ENCODE measurements at places on chromosomes 3 and 15.

DNA sequence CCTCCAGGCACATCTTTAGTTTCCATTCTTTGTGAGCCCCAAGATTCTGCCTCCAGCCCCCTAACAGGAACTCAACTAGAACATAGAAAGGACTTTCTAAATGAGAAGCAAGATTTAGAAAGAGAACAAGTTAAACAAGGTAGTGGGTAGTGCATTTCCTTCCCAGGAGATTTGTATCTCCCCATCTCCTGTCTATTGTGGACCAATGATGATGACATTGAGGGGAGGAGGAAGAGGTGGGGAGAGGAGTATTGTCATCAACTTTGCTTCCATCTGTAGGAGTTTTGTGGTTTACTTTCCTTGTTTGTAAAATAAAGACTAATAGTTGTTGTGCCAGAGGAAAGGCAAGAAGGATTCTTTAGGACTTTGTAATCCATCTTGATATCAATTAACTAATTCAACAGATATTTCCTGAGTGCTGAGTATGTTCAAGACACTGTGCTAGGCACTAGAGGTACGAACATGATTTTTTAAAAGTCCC is 235.3 kb upstream of the ROPN1 start:
- no peak for DNase-seq

GRCh38 chr15:76274821-76275220 is 36.4 kb downstream of the ETFA start:
- DNase-seq, result no peak

DNA sequence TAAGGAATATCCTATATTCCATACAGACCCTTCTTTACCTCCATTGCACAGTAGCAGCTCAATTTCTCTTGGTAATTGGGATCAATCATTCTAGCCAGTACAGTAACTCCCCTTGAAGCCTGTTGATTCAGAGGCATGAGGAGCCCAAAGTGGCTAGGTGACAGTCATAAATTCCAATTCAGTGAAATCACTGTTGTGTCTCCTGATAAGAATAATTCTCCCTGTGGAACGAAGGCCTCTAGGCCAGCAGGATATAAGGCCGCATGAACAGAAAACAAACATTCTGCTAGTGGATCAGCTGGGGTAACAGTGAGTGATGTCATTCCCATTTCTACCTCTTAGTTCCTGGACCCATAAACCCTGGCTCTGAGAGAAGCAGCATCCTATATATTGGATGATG is 696.3 kb downstream of the NR2F2 start:
- no peak for DNase-seq

GRCh38 chr3:159258934-159259333 is 457.1 kb downstream of the MFSD1 start:
- no peak for DNase-seq

DNA sequence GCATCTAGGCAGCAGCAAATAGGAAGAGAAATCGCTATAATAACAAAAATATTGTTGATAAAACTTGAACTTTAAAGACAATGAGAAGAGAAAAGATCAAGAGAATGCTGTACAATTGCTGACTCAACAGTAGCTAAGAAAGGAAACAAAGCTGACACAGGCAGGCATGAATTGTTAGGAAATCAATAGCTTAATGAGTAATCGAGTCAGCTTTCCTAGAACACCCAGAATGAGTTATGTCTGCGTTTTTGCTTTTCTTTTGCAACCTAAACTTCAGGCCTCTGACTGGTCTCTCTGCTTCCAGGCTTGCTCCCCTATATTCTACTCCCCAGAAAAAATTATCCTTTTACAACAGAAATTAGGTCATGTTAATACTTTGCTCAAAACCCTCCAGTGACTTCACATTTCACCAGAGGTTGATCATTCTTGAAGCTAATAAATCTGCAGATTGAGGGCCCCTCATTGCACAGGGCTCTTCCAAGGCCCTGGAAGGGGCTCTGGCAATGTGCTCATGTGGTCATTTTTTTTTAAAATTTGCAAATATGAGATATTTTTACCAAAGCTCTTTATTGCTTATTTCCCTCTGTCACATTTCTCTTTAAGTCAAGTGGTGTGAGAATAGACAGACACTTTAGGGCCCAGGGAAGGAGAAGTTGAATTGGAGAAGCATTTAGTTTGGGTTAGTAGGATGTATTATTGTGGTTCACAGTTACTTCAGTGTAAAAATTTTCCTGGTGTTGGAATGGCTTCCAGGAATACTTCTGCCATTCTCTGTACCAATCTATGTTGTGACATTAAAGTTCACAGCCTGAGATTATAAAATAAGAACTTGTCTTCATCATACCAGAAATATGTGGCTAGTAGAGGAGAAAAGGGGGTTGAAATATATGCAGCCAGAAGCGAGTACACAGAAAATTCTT is 116.3 kb downstream of the TMCO5A start:
- DNase-seq, result no peak

DNA sequence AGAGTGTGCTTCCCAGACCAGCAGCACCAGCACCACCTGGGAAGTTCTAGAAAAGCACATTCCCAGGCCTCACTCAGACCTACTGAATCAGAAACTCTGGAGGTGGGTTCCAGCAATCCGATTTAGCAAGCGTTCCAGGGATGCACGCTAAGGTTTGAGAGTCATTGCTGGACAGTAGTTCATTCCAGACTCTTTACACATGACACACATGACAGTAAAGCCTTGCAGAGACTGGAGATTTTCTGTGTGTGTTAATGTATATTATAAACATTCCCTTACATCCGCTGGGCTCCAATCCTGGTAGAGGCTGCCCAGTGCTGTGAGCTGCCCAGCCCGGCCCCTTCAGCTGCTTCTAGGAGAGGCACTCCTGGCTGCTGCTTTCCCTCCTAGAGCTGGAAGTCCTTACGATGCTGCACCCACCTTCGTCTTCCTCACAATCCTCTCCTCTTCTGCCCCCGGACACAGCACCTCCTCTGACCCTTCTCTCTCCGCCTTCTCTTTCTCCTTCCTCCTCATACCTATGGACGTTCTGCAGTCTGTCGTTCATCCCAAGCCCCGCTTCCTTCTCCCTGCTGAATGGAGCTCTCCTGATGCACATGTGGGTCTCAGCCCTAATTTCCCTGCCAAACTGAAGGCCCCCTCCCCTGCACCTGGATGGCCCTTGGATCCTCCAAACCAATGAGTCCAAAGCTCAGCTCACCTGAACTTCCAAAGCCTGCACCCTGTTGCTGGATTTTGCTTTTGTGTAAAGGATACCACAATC is 44.4 kb downstream of the ITGA11 start:
- DNase-seq, result no peak

DNA sequence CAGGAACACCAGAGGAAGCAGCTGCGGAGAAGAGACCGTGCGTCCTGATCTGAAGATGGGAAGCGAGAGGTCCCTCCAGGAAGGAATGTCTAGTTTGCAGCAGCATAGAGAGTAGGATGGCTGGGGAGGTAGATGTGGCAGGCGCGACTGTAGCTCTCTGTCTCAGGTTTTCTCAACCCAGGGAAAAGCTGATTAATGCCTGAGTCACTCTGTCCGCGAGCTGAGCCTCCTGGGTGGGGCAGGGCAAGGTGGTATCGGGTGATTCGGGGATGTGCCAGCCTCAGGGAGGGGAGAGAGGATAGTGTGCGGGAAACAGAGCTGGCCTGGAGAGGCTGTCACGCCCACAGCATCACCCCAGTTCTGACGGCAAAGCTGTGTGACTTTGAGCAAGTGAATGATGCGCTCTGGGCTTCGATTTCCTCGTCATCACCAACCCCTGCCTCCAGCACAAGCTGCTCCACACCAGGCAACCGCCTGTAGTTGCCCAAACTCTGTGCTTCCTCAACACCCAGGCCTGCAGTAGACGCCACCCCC is 28.4 kb downstream of the CPN2 start:
- no peak for DNase-seq

DNA sequence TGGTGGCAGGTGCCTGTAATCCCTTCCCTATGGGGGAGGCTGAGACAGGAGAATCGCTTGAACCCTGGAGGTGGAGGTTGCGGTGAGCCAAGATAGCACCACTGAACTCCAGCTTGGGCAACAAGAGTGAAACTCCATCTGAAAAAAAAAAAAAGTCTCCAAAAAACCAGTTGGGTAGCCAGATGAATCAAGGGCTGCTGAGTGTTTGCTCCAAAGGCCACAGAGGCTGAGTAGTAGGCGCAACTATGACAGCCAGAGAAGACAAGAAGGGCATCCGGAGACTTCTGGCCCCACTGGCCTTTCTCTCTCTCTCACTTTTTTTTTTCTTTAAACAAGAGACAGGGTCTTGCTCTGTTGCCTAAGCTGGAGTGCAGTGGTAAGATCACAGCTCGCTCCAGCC is 131.8 kb downstream of the SMAD6 start:
- no peak for DNase-seq

GRCh38 chr3:67897351-67898336 is 243.2 kb upstream of the SUCLG2 start:
- no peak for DNase-seq

- DNase-seq, result no peak
Observed at GRCh38 chr3:24042174-24043059, 97.3 kb downstream of the NR1D2 start.

GRCh38 chr3:75982151-75982550 is 196.8 kb upstream of the ZNF717 start:
- no peak for DNase-seq

- no peak for DNase-seq
Observed at GRCh38 chr15:35624881-35625280, 78.9 kb upstream of the DPH6 start.

DNA sequence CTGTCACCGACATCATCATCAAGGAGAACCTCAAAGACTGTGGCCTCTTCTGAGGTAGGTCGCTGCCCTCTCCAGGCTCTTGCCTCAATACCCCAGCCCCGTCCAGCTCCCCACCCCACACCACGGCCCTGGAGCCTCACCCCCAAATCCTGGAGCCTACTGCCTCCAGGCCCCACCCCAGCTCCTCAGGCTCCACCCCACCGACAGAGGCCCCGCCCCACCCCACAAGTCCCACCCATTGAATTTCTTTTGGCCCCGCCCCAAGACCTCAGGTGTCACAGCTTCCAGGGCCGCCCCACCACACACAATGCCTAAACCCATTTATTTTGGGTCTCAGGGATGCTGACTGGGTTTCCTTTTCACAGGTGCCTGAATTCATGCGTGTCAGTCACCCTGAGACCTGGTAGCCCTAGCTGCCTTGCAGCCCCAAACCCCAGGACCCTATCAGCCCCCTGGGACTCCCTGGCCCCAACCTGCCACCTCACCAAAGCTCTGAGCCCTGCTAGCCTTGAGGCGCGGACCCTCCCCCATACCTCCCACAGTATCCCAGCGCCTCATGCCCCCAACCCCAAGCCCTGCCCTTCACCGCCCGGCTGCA is 3.6 kb downstream of the GNAT1 start:
- DNase-seq, result no peak

DNA sequence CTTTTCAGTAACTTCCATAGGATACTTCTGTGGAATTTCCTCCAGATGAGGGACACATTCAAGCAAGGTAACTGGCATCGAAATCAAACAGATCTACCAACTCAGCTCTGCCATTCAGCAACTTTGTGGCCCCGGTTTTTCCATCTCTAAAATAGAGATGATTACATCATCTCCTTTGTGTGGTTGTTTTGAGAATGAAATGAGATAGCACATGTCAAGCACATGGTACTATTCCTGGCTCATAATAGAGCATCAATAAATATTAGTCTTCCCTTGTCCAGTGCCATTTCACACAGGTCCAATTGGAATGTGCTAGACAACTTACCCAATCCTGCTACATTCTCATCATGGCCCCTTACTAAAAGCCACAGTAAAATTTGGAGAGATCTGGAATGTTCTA is 24.2 kb upstream of the TM4SF4 start:
- DNase-seq, result no peak

DNA sequence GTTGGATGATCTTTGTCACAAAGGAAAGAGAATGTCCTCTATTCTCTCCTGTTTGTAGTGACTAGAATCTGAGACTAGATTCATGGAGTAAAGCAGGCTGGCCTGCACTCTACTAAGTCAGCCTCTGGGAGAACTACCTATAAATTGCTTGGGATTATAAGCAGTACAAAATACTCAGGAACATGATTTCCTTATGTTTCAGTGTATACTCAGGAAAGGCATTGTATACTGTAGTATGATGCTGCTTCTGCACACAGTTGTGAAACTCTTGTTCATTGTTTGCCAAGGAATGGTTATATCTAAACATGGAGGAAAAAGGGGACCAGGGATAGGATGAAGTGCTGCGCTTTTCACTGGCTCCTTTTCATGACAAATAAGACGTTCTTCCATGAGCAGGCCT is 49.2 kb downstream of the OXSR1 start:
- DNase-seq, result no peak

- no peak for DNase-seq
Observed at GRCh38 chr3:57031631-57032541, 28.6 kb upstream of the SPATA12 start.

- no peak for DNase-seq
Observed at GRCh38 chr3:54856271-54856670, 71.6 kb downstream of the LRTM1 start.

DNA sequence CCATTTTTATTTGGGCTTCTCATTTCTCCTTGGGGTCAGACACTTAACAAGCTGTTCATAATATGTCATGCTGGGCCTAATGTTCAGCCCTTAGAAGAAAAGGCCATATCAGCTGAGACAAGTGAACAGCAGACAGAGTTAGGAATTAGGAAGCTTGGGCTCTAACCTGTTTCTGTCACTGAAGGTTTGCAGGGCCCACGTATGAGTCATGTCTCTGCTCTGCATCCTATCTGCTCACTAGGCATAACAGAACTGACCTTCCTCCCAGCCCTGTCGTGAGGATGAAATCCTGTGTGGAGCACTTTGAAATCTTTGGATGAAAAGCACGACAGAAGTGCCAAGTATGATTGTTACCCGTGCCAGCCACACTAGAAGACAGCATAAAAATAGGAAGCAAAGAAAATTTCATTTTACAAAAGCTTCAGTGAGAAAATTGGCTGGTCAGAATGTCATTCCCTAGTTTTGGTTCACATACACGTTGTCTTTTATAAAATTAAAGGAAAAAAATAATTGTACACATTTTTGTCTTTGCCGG is 26.5 kb upstream of the CD47 start:
- no peak for DNase-seq

- no peak for DNase-seq
Observed at GRCh38 chr3:55609230-55609827, 122.2 kb upstream of the WNT5A start.

GRCh38 chr3:44584646-44585501 is at the start of gene ZNF660:
Gene ZNF660, plus strand, starts transcription at chr3:44584964. Its CDS starts 9,230 bp downstream, at chr3:44594194.
- DNase-seq, result peak; percentile 60

DNA sequence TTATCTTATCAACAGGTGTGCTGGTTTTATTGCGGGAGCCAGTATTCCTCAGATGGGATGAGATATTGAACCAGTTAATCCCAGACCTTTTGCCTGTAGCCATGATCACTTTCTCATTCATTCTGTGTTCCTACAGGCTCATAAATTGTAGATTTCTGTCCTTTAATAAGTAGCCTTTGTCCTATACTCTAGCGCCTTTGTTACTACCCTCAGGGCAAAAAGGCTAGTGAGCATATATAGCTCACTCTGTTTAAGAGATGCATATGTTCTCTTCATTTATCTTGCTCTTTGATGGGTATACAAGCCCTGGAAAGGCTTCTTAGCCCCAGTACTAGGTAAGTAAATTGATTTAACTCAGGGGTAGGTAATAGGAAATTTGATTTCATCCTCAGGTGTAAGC is 95.1 kb downstream of the OXSM start:
- no peak for DNase-seq

All from D721Med (cell line).